Cerebellum (tissue), 4 donors: ENCODE measurements at places on chromosomes 2 and 18. TPM values are rescaled to one million over a fixed set of nuclear protein-coding genes. Genes with fewer than 3 reads are reported as not detected.

CCDC85A gene
- 25.3 TPM for total RNA-seq

CDH2 gene
- 134 TPM for total RNA-seq

UNC50 gene
- total RNA-seq: 29.1 TPM

AQP12A gene
- total RNA-seq: not detected

DYNAP gene
- not detected for total RNA-seq

RBM45 gene
- 24.0 TPM for total RNA-seq

FAM124B gene
- total RNA-seq: 5.2 TPM

DNA sequence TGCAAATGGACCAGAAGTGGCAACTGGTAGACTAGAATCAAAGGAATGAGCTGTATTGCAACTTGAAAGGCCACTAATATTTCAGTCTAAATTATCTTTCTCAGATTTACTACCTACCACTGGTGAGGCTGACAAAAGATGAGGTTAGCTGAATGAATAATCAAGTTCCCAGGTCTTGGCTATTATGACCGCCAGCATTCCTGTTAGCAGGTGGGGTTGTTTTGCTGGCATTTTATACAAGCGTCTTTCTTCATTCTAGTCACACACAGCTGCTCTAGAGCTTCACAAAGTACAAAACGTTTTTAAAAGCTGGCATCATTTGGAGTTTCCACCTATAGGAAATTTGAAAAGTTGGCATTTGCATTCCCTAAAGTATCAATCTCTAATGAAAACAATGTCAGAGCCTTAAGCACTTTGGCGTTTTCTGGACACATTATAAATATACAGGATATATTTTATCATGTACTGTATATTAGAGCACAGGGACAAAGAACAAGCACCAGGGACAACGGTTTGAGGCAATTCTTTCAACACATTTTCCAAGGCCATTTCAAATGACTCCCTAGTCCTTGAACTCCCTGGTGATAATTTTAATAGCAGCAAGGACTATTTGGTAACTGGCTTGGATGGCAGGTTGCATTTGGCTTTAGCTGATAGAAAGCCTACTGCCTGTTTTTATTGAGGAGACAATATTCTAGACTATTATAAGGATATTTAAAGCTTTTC, 410.2 kb upstream of the CHST9 start:
- DNase-seq: no peak

- no peak for DNase-seq
Observed at GRCh38 chr2:196160101-196160500, 11.3 kb downstream of the STK17B start.

- no peak for DNase-seq
Observed at GRCh38 chr2:10460366-10460796, 12.3 kb upstream of the ODC1 start.

GRCh38 chr2:193469251-193469650, 1274.5 kb upstream of the TMEFF2 start:
- no peak for DNase-seq

DNA sequence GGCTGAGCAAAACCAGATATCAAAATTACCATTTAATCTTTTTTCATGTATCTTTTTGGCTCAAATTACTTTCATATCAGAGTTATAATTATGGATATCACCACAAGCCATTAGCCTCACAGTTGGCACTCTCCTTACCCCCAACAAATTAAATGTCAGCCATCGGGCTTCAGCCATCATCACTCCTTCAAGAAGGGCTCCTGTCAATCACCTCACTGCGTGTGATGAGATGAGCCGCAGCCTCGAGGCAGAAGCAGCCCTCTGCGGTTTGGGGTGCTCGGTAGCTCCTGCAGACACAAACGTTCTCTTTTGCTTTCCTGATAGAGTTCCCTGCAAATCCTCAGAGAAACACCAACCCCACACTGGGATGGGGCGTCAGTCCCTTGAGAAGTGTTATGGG, 94.1 kb downstream of the DNER start:
- no peak for DNase-seq

DNA sequence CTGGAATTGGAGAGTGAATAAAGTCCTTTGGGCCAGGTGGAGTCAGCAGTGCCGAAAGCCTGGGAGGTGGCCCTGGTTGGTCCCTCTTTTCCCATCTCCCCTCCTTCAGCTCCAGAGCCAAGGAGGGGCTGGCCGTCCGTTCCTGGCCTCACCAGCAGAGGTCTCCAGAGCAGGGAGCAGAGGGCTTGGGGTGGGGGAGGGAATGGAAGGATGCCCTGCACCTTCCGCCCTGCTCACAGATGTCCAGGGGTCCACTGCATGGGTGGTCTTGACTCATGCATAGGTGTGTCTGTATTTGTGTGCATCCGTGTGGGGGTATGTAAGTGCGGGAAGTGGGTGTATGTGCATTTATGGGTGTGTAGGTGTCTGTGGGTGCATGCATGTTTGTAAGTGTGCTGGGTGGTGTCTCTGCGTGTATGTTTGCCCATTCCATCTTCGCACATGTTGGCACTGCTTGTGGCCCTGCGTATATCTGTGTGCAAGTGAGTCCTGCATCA, 201.8 kb downstream of the ZFP36L2 start:
- peak; percentile 16 for DNase-seq

DNA sequence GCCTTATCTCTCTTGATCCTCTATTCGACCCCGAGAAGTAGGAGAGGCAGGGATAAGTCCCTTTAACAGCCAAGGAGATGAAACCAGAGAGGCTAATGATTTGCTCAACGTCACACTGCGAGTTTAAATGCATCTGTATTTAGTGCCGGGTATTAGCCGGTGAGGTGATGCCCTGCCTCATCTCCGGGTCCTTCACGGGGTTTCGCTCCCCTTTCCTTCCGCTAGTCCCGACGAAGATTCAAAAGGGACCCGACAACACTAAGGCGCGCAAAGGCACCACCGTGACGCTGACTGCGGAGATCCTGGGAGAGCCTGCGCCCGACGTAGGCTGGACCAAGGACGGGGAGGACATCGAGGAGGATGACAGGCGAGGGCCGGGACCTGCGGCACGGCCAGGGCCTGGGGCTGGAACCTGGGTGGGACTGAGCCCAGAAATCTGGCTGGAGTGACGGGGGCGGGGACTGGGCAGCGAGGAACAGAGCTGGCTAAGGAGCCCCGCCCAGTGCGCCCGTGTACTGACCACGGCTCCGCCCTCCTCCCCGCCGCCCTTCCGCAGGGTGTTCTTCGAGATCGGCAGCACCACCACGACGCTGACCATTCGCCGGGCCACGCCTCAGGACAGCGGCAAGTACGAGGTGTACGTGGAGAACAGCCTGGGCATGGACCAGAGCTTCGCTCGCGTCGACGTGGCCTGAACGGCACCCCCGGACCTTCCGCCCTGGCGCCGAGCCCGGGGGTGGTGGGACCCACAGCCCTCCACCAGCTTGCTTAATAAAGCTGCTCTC, 1.0 kb upstream of the GMPPA start:
- peak; percentile 77 for DNase-seq

- DNase-seq: no peak
Observed at GRCh38 chr2:149648282-149649030, 60.9 kb upstream of the MMADHC start.

GRCh38 chr2:88110830-88111229, 17.0 kb downstream of the FABP1 start:
- DNase-seq: no peak

- no peak for DNase-seq
Observed at GRCh38 chr2:152763651-152764050, 45.2 kb downstream of the ARL6IP6 start.

DNA sequence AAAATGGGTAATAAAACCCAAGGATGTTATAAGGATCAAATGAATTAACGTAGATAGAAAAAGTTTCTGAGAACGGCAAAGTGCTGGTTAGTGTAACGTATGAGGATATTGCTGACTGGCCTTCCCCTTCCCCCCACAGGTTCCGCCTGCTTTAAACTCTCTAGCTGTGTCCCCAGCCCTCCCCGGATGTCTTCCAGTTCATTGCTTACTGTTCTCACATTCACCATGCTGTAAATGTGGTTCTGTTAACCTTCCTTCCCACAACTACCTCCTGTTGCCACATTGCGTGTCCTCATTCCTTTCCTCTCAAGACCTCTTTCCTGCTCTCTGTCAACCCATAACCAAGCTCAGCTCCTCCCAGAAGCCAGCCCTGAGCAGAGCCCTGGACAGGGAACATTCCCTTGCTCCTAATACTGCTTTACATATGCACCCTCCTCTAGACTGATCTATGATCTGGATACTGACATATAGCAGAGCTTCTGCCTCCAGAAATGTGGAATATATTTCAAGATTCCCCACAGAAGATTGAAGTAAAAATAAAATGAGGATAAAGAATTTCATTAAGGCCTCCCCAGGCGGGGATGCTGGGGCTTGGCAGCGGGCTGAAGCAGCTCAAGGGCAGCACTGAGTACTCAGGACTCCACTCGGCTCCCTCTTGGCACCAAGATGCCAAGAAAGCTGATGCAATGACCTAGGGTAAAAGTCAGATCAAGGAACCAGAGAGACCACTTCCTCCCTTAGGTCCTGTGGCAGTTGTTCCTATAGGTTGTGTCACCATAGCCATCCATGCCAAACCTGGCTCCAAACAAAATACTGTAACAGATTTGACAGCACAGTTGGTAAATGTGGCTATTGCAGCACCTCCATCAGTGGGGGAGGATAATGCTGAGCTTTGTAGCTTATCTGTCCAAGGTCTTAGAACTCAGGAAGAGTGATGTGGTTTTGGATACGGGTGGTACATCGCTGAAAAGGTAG, 136.4 kb upstream of the PIK3C3 start:
- DNase-seq: no peak

DNA sequence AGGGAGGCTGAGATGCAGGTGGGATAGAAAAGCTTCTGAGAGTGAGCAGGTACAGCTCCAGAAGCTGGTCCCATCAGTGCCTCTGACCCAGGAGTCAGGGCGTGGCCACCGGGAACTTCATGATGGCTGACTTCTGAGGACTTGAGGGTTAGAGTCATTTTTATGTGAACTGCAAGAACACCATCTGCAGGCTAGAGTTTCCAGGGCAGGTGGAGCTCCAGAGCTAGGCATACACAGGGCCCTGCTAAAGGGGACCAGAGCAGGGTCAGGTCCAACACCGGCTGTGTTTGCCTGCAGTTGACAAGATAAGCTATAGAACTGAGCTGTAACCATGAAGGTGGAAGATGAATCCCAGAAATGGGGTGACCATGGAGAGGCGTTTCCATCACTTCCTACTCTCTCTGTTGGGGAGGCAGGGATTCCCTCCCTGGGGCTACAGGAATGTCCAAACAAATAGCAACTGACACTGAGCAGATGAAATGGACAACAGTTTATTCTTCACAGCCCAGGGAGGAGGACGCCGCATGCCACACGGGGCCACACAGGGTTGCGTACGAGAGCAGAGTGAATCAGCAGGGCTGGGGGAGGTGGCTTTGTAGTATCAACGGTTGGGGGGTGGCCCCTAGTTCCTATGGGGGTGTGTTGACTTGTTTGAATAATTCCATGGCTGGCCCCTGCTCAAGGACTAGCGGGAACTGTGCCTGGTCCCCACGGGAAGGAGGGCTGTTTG, 77.6 kb upstream of the ZNF516 start:
- DNase-seq: no peak

GRCh38 chr2:39228413-39229209, 15.2 kb downstream of the CDKL4 start:
- no peak for DNase-seq
